ENCODE measurements at places on chromosomes 3 and 15.

- no peak for DNase-seq
Observed at GRCh38 chr3:14691239-14691638, 16.3 kb downstream of the C3orf20 start.

DNA sequence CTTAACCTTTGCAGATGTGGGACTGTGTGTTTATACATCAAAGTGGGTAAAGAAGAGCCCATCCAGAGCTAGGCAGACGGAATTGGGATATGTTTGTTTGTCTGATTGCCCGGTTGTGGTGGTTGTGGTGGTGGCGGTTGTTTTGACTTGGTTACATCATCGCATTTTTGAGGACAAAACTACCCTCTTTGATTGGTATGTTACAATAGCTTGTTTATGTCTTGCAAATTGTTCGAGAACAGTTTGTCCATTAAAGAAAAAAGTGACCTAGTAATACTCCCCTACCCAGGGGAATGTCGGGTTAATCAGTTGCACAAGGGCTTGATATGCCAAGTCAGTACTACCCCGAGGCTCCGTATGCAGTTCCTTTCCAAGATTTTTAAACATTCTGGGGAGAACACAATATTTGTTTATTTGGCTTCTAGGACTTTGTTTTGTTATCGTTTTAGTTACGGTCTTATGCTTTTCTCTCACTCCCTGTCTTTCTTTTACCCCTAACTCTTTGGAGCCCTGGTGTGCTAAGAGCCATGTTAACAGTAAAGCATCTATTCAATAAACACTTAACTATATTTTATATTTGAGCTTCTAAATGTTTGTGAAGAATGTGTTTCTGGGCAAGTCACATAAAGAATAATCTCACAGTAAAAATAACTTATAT lies 315.4 kb downstream of the LPP start:
- DNase-seq: no peak

GRCh38 chr3:175898194-175898593 lies 1039.1 kb downstream of the NAALADL2 start:
- DNase-seq: no peak

DNA sequence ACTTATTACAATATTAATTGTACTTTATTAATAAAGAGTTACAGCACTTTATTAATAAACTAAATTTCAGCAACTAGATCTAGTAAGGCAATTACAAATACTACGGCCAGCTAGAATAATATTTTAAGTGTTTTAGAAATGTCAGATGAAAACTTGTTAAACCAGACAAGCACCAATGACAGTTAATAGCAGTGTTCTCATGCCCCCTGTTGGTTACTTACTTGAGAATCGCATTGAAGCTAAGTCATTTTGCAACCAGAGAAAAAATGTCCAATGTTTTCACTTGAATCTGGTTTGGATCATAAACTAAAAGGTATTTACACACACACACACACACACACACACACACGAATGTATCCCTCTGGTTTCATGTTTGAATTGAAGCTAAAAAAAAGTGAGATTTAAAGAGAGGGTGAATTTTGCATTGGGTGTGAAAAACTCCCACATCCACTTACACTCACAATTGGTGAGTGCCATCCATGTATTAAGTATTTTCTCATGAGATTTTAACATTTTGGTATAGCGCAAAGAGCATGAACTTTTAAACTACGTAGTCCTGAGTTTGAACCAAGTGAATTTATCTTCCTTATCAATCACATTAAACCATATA lies 347.7 kb downstream of the ZBBX start:
- peak; percentile 26 for DNase-seq

DNA sequence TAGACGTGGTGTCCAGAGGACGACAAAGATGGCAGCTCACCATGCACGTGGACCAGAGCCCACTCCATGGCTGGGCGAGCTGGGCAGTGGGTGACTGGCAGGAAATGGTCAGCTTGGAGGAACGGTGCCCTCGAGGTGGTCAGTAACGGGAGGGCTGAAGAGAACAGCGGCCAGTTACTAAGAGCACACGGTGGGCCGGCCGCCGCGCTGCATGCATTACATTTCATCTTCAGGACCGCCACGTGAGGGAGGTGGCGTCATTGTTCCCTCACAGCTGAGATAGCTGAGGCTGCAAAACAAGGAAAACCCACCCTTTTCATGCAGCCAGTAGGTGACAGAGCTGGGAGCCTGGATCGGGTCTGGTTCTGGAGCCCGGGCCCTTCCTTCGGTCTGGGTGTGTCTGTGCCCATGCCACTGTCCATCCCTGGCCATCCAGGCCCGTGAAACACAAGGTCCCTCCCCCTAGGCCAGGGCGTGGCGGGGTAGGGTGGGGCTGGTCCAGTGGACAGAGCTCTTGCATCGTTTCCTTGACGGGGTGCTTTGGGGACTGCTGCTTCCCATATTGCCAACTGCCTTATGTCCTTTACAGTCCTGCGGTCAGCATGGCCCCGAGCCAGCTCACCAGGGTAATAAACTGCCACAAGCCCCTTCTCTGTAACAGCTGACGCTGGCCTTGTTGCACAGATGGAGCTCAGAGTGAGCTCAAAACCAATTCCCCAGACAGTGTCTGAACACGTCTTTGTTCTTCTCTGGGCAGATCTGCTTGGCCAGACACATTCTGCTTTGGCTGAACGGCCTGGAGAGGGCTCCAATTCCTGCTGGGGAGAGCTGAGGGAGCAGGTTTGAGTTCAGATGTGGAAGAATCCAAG lies 51.8 kb downstream of the RGMA start:
- DNase-seq: peak; percentile 9

- peak; percentile 20 for DNase-seq
Observed at GRCh38 chr3:127152684-127153505, 40.0 kb upstream of the PRR23E start.

DNA sequence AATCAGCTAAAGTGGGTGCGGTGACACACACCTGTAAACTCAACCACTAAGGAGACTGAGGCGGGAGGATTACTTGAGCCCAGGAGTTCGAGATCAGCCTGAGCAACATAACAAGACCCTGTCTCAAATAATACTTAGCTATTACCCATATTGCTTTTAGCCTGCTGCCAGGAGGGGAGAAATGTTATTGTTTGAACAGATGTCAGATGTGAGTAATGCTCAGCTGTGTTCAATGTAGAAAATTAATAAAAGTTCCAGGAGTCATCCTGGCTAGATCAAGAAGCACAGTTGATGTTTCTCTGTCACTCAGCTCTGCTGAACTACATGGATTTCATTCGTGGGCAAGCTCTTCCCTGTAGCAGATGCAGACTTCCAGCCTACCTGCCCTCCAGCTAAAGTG lies 22.2 kb downstream of the LSM3 start:
- no peak for DNase-seq
